ENCODE measurements at places on chromosomes 1 and 21. TPM values are rescaled to one million over a fixed set of nuclear protein-coding genes. Genes with fewer than 3 reads are reported as not detected.

DNA sequence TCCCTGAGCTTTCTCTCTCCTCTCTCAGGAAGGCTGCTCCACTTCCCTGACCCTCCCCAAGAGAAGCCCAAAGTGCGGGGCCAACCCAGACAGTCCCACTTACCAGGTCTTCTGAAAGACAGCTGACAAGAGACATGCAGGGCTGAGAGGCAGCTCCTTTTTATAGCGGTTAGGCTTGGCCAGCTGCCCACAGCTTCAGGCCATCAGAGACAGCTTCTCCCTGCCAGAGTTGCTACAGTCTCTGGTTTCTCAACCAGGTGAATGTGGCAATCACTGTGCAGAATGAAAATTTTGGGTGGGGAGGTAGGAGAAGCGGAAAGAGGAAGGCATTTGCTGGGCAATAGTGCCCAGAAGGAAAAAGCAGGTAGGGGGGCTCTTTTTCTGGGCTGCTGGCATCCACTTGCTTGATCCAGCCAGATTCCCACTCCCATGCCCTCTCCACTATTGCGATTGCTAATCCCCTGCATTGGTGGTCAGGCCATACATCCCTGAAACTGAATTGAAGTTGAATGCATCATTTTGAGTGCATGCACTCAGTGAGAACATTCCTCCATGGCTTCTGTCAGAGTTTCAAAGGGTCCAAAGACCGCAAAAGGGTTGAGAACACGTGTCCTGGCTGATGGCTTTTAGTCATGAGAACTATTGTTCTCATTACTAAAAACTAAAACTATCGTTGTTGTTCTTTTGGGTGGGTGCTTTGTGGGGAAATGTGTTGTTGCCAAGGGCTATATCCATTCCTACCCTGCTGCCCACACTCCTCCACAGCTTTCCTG lies at the start of gene S100A8:
TSS of gene S100A8 (minus strand) at position 136 of the 773 bp plus-strand sequence. CDS start 538 bp downstream, outside the sequence.
- DNase-seq = no peak

DNA sequence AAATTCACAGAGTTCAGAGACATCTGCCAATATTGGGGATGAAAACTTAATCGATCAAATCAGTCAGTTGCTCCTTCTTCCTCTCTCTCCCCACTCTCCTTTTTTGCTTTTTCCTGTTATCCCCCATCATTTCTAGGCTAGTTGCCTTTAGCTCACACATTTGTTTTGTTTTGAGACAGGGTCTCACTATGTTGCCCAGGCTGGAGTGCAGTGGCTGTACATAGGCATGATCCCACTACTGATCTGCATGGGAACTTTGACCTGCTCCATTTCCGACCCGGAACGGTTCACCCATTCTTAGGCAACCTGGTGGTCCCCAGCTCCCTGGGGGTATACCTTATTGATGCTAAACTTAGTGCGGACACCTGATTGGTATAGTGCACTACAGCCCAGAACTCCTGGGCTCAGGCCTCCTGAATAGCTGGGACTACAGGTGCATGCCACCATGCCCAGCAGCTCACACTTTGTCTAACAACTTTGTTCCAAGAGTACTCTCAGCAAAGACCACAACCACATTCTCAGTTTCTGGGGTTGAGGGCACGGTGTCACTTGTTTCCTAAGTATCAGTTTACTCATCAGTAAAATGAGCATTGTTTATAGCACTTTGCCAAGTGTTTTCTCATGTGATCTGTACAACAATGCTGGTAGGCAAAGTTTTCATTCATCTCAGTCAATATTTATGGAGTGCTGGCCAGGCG lies 6.7 kb upstream of the ELOA start:
- DNase-seq = no peak

The CASQ1 gene
- total RNA-seq = not detected

The ARHGEF19 gene
- 12.1 TPM for total RNA-seq

GRCh38 chr1:158124034-158124433 lies 56.7 kb upstream of the CD1D start:
- DNase-seq = no peak

- no peak for DNase-seq
These were observed 49.7 kb downstream of the S100B start for GRCh38 chr21:46555225-46555617.

DNA sequence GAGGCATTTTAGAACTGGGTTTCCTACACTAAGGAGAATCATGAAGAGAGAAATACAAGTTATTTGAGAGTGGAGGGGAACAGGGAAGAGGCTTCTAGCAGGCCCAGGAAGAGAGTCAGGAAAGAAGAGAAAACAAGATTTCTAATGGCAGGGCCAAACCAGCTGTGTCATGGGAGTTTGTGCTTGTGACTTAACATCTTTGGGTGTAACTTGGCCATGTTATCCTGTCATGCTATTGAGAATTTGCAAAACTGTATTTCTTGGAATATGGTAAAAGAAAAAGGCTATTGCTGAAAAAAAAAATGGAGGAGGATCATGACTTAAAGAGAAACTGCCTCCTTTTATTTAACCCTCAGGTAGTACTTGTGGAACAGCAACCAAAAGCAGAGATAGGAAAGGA lies 47.4 kb upstream of the TNFSF18 start:
- no peak for DNase-seq

Measured in activated CD4-positive, alpha-beta T cell treated with anti-CD3 and anti-CD28 coated beads, Interleukin-2, amount 10 ng/mL, durations not matched to agents 7 days and 5 days (primary cell).